CD4-positive, alpha-beta T cell treated with Interleukin-4 for 1 hour (primary cell): ENCODE measurements at places on chromosomes 7 and 10.

GRCh38 chr7:85102813-85103350 is 84.0 kb downstream of the SEMA3D start:
- DNase-seq = no peak

- no peak for DNase-seq
Observed at GRCh38 chr10:7318836-7319235, 92.0 kb downstream of the SFMBT2 start.

GRCh38 chr10:45075216-45075615 is 74.5 kb downstream of the ZNF22 start:
- no peak for DNase-seq

- peak; percentile 57 for DNase-seq
Observed at GRCh38 chr10:17001961-17002749, 127.5 kb downstream of the CUBN start.

DNA sequence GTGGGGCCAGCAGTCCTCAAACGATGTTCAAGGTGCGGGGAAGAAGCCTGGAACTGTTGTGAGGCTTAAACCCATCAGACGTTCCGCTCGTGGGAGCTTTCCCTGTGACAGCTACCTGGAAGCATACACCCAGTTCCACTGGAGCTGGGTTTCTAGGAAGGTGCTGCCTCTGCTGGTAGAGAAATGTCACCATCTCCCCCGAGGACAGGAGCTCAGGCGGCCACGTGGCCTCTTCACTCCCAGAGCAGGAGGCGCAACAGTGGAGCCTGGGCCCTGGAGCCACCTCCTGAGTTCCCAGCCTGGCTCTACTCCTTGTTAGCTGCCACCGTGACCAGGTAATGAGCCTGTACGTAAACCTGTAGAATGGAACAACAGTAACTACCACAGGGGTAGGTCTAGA is 156.1 kb downstream of the ADARB2 start:
- DNase-seq = no peak

DNA sequence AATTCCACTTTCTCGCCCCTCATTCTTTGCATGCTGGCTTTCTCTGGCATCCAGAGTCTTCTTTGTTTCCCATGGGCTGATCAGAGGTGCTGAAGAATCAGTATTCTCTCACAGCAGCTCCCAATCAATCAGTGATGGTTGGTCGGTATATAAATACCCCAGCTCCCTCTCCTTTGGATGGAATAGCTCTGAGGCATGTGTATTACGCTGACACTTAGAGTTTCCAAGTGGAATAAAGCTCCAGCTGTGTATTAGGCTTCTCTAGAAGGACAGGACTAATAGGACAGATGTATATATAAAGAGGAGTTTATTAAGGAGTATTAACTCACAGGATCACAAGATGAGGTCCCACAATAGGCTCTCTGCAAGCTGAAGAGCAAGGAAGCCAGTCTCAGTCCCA is 218.3 kb upstream of the GRB10 start:
- no peak for DNase-seq

GRCh38 chr7:44046321-44047061 is 2.0 kb downstream of the DBNL start:
- peak; percentile 85 for DNase-seq

DNA sequence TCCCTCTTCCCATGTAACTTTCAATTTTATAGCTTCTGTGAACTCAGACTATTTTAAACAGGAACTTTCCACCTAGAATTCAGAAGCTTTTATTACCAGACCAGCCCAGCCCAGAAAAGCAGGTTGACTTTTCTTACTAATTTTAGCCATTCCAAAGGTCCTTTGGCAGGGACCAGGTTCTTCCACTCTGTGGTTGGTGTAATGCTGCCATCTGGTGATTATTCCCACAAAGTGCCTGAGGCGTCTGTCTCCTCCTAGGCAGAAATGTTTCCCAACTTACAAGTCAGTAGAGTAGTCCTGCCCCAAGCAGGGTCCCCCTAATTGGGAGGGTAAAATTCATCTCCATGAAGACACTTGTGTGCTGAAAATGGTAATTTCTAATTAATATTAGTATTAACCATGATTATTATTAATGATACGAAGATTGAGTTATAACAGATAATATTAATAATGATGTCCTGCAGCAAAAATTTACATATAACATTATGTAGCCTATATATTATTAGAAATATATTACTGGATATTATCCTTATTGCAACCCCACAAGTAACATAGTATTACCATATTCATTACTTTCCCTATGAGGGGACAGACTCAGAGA is 53.0 kb upstream of the PPP1R17 start:
- no peak for DNase-seq

GRCh38 chr7:157799076-157799685 is 462.4 kb downstream of the DNAJB6 start:
- no peak for DNase-seq

GRCh38 chr10:13231190-13231589 is 3.0 kb downstream of the UCMA start:
- DNase-seq = no peak

- no peak for DNase-seq
Observed at GRCh38 chr10:87775766-87776165, 42.3 kb downstream of the ATAD1 start.

DNA sequence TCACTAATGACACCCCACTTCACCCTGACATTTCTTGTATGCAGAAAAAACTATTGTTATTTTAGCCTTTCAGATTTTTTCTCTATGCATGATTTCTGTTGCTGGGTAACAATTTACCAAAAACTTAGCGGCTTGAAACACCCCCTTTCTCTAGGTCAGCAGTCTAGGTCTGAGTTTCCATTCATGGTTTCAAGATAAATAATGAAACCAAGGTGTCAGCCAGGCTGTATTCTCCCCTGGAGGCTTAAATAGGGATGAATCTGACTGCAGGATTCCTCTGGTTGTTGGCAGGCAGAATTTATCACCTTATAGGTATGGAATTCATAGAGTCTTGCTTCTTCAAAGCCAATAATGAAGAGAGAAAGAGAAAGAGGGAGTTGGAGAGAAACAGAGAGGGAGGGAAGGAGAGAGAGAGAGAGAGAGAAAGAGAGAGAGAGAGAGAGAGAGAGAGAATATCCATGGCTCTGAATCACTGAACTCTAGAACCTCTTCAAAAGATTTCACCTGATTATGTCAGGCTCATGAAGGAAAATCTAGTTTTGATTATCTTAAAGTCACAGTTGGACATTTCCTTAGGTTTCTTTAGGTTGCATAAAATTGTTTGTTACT is 1224.6 kb upstream of the LRRTM3 start:
- DNase-seq = no peak

GRCh38 chr10:23818484-23818883 is 379.6 kb downstream of the OTUD1 start:
- no peak for DNase-seq

DNA sequence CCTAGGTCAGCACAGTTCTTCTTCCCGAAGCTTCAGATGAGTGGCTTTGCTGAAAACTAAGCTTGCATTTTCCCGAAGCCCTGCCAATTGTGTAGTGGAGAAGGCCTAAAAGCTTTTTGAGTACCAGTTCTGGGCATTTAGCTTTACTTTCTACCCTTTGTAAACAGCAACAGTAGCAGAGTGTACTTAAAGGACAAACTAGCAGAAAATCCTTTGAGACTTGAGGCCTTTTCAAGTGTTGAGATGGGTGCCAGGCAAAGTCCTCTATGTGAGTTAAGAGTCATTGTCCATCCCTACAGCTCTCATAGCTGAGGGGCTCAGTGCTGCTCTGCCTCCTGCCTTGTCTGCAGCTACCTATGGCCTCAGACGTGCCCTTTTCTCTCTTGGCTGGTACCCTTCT is 368.2 kb downstream of the CCSER2 start:
- DNase-seq = no peak

- DNase-seq = no peak
Observed at GRCh38 chr10:73649876-73650536, 5.8 kb downstream of the SYNPO2L start.

DNA sequence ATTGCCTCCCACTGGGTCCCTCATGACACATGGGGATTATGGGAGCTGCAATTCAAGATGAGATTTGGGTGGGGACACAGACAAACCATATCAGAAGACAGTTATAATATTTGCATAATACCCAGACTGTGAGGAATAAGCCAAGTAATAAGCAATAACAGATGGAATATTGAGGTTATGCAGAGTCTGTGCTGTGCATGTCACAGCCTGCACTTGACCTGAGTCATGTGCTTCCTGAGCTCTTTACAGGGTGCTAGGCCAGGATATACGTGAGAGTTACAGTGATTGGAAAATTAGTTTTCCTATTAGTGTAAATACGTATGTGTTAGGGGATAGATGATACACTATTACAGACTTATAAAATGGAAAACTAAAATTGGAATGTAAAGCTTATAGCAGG is 288.7 kb downstream of the SDK1 start:
- DNase-seq = no peak

- DNase-seq = no peak
Observed at GRCh38 chr10:126334272-126334671, 54.0 kb downstream of the ADAM12 start.

GRCh38 chr7:139108266-139109187 is 993 bp downstream of the ZC3HAV1 start:
- no peak for DNase-seq

- no peak for DNase-seq
Observed at GRCh38 chr7:22672846-22673680, 53.9 kb upstream of the IL6 start.

DNA sequence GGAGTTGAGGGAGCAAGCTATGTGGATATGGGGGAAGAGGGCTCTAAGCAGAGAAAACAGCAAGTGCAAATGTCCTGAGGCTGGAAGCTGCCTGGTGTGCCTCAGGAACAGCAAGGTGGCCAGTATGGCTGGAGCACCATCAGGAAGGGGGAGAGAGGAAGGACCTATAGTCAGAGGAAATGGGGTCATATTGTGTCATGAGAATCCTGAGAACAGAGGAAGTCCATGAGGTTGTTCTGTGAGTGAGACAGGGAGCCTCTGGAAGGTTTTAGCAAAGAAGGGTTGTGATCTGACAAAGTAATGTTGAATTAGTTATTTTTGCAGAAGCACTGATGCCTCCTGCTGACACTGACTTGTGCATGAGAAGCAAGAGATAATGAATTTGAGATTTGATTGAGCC is 204.3 kb downstream of the PTEN start:
- DNase-seq = no peak

DNA sequence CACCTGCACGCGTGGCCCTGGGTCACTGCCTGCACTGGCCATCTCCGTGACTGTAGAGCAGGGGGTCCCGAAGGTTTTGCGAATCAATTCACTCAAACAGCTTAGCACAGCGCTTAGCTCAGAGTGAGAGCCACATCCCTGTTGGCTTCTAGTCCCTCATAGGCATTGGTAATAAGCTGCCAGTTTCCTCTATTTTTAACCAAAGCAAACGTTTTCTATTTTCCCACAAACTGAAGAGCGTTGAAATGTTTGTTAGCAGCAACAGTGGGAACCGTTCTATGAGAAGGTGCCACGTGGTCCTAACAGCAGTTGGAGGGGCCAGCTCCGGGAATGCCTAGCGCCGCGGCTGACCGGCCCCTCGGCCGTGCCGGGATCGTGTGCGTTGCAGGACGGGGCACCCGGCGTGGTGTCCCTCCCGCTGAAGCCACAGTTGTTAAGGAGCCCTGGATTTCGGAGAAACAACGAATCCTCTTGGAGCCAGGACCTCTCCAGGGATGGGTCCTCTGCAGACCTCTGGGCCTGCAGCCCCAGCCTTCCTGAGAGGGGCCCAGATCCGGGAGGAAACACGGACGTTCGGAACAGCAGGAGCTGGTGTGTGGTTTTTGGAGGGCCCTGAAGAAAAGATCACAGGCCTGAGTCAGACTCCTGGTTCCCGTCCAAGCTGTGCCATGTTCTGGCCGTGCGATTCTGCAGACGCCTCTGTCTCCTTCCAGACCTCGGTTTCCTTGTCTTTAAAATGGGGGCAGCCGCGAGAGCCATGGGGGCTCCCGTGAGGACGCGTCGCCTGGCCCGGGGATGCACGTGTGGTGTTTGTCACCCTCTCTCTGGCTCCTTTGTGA is 40.3 kb downstream of the FAM20C start:
- DNase-seq = no peak

DNA sequence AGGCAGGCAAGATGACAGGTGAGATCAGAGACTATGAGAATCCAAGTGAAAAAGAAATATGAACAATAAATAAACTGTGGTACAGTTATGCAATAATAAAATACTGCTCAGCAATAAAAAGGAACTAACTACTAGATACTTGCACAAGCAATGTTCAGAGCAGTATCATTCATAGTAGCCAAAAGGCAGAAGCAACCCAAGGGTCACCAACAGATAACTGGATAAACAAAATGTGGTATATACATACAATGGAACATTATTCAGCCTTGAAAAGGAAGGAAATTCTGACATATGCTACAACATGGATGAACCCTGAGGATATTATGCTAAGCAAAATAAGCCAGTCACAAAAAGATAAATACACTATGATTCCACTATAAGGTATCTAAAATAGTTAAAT is 76.9 kb upstream of the KCNIP2 start:
- no peak for DNase-seq

DNA sequence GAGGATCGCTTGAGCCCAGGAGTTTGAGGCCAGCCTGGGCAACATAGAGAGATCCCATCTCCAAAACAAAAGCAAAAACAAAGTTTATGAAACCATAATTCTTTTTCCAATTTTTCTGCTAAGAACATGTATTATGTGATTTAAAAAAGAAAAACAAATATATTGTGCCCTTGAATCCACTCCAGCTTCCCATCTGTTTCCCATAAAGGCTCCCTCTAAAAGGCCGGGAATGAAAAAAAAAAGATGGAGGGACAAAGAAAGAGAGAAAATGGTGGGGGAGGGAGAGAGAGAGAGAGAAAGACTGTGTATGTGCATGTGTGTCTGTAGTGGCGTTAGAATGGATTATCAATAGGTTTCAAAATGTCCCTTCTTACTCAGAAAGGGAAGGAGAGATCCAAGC is 20.5 kb upstream of the GSDME start:
- no peak for DNase-seq

DNA sequence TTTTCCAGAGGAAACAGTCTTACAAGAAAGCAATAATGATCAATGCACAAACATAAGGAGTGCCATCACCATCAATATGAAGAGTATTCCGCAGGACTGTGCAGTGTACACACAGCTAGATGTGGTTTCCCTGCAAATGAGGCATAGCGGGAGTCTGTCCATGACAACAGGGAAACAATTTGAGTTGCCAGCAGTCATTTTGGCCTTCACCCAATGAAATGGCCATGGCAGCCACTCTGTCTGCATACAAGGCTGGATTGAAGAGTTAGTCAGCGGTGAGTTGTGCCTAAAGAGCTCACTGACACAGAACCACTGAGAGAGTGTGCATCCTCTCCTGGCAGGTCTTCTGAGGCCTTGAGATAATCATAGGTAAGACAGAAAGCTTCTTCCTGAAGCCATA is 303.3 kb downstream of the IPMK start:
- DNase-seq = no peak

DNA sequence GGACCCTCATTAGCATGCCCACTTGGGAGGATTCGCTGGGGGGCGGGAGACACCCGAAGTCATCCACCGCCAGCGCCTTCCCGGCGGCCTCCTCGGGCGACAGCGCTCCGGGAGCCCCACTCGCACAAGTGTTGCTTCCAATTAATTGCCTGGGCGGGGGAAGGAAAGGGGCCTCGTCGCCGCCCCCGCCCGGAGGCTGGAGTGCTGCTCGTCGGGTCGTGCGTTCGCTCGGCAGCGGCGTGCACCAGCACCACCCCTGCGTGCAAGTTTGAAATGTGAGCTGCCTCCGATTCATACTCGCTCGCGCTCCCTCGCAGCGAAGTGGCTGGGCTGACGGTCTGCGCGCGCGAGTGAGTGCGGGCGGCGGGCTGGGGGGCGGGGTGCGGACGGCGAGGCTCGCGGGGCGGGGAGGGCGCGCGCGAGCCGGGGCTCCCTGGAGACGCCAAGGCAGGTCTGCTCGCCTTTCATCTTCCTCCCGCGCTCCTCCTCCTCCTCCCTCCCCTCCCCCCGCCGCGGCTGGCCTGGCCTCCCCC is 104.6 kb upstream of the PPIF start:
- DNase-seq = peak; percentile 48
